Spleen (tissue), 13 donors: ENCODE measurements at places on chromosomes 2 and 18. TPM values are rescaled to one million over a fixed set of nuclear protein-coding genes. Genes with fewer than 3 reads are reported as not detected.

GRCh38 chr2:240021488-240022104, 3.5 kb downstream of the NDUFA10 start:
- peaks cover 25% of the 10 kb centered on the region for H3K4me1 ChIP-seq
- peaks cover 43% of the 10 kb centered on the region for H3K36me3 ChIP-seq
- H3K27ac ChIP-seq = no peak overlapping the region
- H3K27me3 ChIP-seq = no peaks in the 10 kb centered on the region

GRCh38 chr2:100004959-100005387, 137.4 kb downstream of the AFF3 start:
- peaks cover 9% of the 10 kb centered on the region for H3K4me1 ChIP-seq
- no peaks in the 10 kb centered on the region for H3K27me3 ChIP-seq
- H3K36me3 ChIP-seq = peaks cover 63% of the 10 kb centered on the region
- DNase-seq = no peak
- no peak overlapping the region for H3K4me3 ChIP-seq

DNA sequence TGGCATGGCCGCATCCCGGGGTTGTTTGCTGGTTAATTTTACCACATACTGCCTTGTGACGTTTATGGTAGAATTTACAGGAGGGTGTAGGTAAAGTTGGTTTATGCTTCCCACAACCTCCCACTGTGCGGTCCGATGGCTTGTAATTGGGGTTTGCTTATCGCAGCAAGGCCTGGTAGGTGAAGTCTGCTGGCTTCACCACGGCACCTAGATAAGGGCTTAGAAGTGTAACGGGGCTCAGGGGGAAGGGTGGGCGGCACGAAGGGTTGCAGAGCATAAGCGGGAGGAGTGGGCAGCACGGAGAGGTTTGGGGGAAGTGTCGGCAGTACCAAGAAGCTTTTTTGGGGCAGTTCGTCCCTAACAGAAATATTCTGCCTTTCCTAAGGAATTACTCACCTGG, 39.0 kb upstream of the TMEM131 start:
- H3K4me1 ChIP-seq = peaks cover 9% of the 10 kb centered on the region
- DNase-seq = no peak
- H3K27ac ChIP-seq = no peak overlapping the region
- H3K36me3 ChIP-seq = no peaks in the 10 kb centered on the region
- no peak overlapping the region for H3K4me3 ChIP-seq
- H3K27me3 ChIP-seq = no peaks in the 10 kb centered on the region

DNA sequence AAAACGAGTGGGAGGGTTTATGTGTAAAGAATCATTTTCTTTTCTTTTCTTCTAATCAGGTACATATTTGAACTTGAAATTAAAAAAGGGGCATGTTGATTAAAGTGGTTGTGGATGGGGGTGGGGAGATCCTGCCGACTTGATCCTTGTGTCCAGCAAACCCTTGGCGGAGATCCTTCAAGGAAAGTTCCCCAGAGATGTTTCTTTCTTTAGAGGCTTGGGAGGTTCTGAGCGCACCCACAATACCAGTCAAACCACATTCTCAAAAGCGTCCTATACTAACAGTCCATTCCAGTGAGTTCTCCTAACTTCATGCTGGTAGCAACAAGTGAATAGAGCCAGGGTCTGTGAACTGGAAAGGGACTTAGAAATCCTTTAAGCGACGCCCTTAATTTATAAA, 49.2 kb downstream of the MYCN start:
- no peaks in the 10 kb centered on the region for H3K27me3 ChIP-seq
- H3K27ac ChIP-seq = no peak overlapping the region
- no peak for DNase-seq
- no peaks in the 10 kb centered on the region for H3K4me1 ChIP-seq

Gene CELF4
- 0.46 TPM for polyA plus RNA-seq

- no peak for DNase-seq
- no peaks in the 10 kb centered on the region for H3K4me1 ChIP-seq
- no peak overlapping the region for H3K27ac ChIP-seq
- H3K4me3 ChIP-seq = no peak overlapping the region
Measured at GRCh38 chr2:7953195-7953594, 728.7 kb upstream of the ID2 start.

DNA sequence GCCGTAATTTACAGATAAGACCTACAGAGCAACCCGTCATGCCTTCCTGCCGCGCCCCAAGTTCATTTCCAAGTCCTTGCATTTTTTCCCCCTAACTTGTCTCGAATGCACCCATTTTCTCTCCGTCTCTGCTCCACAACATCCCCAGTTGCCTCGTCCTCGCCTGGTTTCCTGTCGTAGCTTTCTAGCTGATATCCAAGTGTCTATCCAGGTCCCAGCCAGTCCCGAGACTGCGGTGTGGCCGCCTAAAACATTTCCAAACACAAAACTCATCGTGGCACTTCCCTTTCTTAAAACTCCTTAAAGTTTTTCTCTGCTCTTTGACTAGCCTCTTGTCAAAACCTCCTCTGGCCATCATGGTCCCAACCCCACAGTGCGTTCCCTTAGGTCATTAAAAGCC, 1.2 kb upstream of the BARD1 start:
- peaks cover 33% of the 10 kb centered on the region for H3K4me1 ChIP-seq
- no peaks in the 10 kb centered on the region for H3K27me3 ChIP-seq
- no peak overlapping the region for H3K4me3 ChIP-seq
- DNase-seq = peak; percentile 81
